HFFc6 (cell line): ENCODE measurements at places on chromosomes 12 and 14. TPM values are rescaled to one million over a fixed set of nuclear protein-coding genes. Genes with fewer than 3 reads are reported as not detected.

SIRT4 gene
- 0.96 to 2.9 TPM (median 2.4 TPM) in 3 replicates for total RNA-seq

- no peak for DNase-seq
Observed at GRCh38 chr14:20112321-20112720, 1.8 kb downstream of the OR4K17 start.

DNA sequence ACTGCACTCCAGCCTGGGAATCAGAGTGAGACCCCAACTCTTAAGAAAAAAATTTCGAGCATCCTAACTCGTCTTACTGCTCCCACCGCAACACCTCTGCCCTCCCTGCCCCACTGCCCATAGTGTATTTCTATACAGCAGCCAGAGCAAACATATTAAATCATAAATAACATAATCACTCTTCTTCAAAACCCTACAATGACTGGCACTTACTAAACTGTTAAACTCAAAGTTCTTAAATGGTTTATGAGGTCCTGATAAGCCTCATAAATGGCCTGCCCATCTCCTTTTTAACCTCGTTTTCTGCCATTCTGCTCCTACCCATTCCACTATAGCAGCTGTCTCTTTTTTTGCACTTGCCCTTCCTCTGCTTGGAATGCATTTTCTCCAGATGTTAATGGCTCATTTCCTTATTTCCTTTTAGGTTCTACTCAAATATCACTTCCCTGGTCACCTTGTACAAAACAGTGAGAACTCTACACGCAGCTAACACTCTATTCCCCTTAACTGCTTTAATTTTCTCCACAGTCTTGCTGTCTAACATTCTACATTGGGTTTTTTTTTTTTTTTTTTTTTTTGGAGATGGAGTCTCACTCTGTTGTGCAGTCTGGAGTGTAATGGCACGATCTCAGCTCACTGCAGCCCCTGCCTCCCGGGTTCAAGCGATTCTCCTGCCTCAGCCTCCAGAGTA lies 45.2 kb downstream of the CDK17 start:
- DNase-seq, result no peak

TROAP gene
- total RNA-seq, result 14.5 to 38.3 TPM (median 28.6 TPM) in 3 replicates

GRCh38 chr14:47211263-47211662 lies 464.1 kb downstream of the MDGA2 start:
- DNase-seq, result no peak

FBXW8 gene
- total RNA-seq, result 16.0 to 19.1 TPM (median 17.8 TPM) in 3 replicates

DNA sequence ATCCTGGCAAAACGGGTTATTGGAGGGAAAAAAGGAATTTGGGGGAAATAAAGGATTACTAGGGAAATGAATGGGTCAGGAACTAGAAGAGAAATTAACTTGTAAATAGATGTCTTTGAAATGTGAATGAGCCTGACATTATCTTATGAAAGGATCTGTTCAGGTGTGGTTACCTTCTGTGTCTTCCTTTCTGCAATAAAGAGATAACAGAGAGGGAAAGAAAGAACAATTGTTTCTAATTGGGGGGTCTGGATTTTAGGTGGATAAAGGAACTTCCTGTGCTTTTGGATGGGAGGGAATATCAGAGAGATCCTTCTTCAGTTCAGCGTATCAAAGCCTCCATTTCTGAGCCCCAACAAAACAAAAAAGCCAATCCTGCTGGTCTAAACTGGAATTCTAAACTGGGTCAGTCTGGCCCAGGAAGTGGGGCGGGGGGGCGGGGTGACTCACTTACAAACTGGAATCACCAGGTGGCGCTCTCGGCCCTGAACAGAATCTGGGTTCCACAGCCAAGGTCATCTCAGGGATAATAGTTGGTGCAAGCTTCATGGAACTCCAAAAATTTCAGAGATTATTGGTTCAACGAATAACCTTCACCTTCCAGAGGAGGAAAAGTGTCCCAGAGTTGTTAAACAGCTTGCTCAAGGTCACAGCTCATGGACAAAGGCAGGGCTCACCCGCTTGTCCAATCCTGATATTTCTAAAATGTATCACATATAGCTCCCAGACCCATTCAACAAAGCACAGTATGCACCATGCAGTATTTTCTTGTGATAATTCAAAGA lies 15.2 kb upstream of the PEBP1 start:
- peak; percentile 48 for DNase-seq

RDH16 gene
- not detected in 2 replicates for total RNA-seq

DNA sequence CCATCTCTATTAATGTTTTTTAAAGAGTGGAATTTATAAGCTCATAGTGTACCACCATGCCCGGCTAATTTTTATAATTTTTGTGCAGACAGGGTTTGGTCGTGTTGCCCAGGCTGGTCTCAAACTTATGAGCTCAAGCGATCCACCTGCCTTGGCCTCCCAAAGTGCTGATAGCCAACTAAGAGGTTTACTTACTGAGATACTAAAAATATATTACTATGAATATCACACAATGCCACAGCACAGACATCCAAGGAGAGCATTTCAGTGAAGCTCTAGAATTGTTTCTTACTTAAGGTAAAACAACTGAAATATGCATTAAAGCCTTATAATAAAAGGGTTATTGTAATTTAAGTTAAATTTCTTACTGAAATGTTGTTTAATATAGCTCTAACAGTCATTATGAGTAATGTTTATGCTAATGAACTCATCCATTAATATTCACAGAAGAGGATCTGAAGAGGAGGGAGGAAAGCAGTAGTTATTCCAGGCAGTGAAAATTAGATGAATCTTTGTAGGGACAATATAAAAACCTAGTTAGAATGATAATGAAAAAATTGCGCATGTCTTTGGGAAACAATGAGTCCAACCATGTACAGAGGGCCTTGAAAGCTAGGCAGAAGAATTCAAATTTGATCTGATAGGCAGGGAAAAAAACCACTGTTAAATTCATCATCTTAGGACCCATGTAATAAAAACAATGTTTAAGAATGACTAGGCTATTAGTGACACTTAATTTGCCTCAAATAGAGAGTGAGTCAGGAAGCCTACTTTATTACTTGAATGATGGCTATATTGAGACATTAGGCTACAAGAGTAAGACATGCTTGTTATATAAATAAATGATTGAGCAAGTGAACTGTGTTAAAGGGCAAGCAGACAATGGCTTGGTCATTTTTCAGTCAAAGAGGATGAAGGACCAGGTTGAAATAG lies 99.2 kb downstream of the SLC41A2 start:
- DNase-seq, result peak; percentile 82

DNA sequence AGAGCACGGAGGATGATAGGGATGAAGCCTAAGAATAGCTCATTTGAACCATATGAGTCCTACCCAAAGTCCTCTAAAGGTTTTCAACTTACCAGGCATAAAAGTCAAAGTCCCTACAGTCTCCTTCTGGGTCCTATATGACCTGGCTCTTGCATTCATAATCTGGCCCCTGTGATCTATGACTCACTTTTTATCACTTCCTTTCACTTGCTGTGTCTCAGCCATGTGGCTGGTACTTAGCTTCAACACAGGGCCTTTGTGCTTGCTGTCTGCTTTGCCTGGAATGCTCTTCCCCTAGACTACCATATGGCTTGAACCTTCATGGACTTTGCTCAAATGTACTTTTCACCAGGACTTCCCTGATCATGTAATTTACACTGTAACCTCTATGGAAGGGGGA lies 137.6 kb upstream of the TMTC1 start:
- no peak for DNase-seq

SMCO3 gene
- total RNA-seq, result 0.14 and 0.47 TPM in 2 replicates

GRCh38 chr14:95362138-95362494 lies 42.4 kb upstream of the CLMN start:
- no peak for DNase-seq

FAIM2 gene
- total RNA-seq, result 0.34 to 0.92 TPM (median 0.60 TPM) in 3 replicates

DNA sequence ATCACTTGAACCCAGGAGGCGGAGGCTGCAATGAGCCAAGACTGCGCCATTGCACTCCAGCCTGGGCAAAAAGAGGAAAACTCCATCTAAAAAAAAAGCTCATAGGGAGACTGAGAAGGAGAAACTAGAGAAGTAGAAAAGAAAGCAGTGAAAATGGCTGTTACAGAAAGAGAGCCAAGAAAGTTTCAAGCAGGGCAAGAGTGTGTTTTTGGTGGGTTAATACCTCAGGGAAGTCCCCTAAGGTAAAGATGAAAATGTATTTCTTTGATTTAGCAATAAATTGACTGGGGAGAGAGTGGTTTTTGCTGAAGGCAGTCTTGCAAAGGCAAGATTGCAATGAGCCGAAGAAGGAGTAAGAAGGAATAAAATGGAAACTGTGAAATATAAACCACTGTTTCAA lies 10.0 kb upstream of the DUSP16 start:
- no peak for DNase-seq

DNA sequence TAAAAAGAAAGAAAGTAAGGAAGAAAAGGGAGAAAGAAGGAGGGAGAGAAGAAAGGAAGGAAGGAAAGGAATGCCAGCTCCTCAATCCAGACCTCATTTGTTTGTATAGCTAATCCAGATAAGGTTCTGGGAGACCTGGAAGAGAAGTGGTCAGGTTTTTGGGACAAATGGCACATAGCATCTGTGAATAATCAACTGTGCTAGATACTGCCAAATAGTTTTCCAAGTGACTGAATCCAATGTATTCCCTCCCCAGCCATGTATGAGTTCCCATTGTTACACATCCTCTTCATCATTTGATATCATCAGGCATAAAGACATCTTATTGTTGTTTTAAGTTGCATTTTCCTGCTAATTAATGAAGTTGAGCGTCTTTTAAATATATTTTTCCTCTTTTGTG lies 18.6 kb upstream of the PTGR2 start:
- no peak for DNase-seq

- DNase-seq, result no peak
Observed at GRCh38 chr12:2035431-2036055, 17.2 kb upstream of the CACNA1C start.

ACVRL1 gene
- total RNA-seq, result 4.5 to 12.2 TPM (median 5.4 TPM) in 3 replicates

DNA sequence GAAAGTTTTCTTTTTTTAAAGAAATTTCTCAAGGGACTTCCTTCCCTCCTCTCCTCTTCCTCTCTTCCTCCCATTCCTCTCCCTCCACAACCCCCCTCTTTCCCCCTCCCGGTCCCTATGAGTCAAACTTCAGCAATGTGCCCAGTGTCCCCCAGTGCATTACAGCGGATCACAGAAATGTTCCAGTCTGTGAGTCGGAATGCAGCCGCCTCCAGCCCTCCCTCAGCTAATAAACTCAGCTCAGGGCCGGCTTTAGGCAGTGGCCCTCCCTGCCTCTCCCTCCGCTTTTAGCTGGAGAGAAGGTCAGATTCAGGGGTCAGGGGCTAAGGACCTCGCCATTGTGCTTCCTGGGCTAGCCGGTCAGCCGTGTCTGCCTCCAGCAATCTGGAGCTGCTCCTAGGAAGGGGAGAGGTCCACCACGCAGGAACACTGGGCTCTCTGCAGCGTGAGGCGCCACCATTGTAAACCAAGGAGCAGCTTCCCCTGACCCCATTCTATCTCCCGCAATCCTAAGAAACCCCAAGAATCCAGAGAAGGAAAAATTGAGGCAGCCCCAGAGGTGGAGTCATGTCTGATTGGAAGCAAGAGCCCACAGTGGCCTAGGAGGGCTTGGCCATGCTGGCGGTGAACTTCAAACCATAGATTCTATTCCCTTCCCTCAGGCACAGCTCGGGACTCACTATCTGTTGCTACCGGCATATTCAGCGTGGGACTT lies 1.1 kb upstream of the HDAC7 start:
- peak; percentile 96 for DNase-seq

LRIG3 gene
- total RNA-seq, result 7.0 to 11.0 TPM (median 8.8 TPM) in 3 replicates

GRCh38 chr12:20656600-20656999 lies 38.5 kb upstream of the SLCO1C1 start:
- no peak for DNase-seq

- DNase-seq, result no peak
Observed at GRCh38 chr12:14395074-14395778, 29.7 kb downstream of the ATF7IP start.

DNA sequence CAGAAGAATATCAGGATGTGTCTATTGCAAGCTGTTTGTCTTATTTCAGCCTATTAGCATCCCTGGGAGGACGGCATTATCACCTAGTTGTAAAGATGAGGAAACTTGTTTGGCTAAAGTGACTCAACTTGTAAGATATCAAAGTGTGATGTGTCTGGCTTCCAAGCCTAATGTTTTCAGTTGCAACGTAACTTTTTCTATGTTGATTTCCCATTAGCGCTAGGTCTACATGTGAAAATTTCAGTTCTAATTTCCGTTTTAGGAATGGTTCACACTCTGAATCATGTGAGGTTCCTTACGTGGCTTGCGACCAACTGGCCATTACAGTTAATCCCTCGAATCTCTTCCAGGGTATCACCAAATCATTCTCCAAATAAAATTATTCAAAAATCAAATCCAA lies 58.0 kb downstream of the LLPH start:
- DNase-seq, result no peak

- no peak for DNase-seq
Observed at GRCh38 chr12:54870048-54870447, 15.7 kb downstream of the MUCL1 start.

GRCh38 chr12:128076188-128076587 lies 190.8 kb upstream of the TMEM132C start:
- DNase-seq, result peak; percentile 13

DNA sequence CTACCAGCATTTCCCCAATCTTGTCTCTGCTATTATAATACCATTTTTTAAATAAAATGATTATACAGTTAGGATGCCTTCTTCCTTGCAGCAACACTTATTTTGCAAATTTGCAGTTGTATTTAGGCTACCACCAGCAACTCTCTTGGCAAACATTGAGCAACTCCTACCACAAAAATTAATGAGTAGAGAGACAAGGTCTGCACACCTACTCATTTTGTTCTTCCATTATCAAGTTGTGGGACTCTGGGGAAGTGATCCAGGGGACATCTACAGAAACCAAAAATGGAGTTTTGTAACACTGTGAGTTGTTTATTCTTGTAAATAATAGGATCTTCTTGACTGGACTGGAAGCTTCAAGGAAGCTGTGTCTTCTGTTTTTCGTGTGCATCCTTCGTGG lies 38.6 kb downstream of the DGLUCY start:
- no peak for DNase-seq

CD163 gene
- total RNA-seq, result 0.04 TPM in 1 of 3 replicates, not detected in the others

RNASE7 gene
- total RNA-seq, result not detected in 3 replicates

GRCh38 chr14:50806241-50806933 lies 24.6 kb downstream of the NIN start:
- no peak for DNase-seq

NANOG gene
- not detected in 3 replicates for total RNA-seq

GRCh38 chr12:28235015-28235414 lies 44.8 kb downstream of the CCDC91 start:
- no peak for DNase-seq

VRTN gene
- total RNA-seq, result not detected in 3 replicates

KLRC3 gene
- total RNA-seq, result not detected in 3 replicates

SYCP3 gene
- not detected in 2 replicates for total RNA-seq

- DNase-seq, result no peak
Observed at GRCh38 chr12:52517888-52518287, 2.3 kb downstream of the KRT5 start.
